ENCODE measurements at places on chromosomes 2 and 18. TPM values are rescaled to one million over a fixed set of nuclear protein-coding genes. Genes with fewer than 3 reads are reported as not detected.

Gene HOXD13
- total RNA-seq, result not detected

Gene ARMC9
- total RNA-seq, result 45.8 TPM

Gene PEX13
- 74.9 TPM for total RNA-seq

DNA sequence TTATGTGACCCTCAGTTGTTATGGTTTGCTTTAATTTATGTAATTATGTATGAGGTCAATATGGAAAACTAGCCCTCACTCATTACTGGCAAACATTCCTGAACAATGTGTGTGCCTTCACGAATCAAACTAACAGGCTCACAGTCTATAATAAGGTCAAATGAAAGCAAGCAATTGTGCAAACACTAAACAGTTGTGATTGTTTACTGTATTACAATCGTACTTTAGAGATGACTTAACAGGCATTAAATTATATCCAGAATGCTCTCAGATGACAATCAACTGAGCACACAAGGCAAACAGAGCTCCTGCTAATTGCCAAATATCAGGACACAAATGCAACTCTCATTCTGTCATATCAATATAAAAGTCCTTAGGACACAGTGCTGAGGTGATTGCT, 29.5 kb downstream of the COL5A2 start:
- no peak for DNase-seq

GRCh38 chr2:69205076-69205475, 182.0 kb downstream of the GFPT1 start:
- DNase-seq, result no peak

DNA sequence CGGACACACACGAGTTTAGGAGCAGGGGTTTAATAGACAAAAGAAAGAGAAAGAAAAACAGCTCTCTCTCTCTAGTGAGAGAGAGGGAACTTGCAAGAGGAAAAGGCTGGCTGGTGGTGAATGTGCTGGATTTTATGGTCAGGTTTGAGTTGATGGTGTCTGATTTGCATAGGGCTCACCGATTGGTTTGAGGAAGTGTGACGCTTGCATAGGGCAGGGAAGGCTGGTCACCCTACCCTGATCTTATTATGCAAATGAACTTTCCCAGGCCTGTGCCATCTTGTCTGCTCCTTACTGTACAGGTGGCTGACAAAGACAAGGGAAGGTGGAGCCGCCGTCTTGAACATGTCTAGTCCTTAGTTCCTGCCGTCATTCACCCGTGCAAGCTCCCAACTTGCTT, 408.9 kb downstream of the RIT2 start:
- DNase-seq, result peak; percentile 48

DNA sequence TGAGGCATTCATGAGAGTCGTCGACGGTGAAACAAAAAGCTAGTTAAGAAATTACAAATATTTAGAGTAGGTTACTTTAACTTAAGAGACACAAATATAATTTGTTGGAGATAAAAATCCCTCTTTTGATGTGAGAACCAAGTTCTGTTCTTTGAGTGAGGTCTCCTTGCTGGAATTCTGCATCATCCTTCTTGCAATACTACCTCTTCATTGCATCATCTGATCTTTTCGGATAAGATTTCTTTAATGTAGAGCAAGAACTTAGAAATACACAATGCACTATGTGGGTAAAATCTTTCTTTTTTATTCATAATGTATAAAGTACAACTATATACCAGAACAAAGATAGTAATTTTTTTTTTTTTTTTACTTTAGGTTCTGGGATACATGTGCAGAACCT, 118.4 kb downstream of the ARL4C start:
- DNase-seq, result no peak

GRCh38 chr2:197982565-197982964, 178.2 kb downstream of the PLCL1 start:
- no peak for DNase-seq
